H9 (cell line): ENCODE measurements at places on chromosomes 11 and 22.

DNA sequence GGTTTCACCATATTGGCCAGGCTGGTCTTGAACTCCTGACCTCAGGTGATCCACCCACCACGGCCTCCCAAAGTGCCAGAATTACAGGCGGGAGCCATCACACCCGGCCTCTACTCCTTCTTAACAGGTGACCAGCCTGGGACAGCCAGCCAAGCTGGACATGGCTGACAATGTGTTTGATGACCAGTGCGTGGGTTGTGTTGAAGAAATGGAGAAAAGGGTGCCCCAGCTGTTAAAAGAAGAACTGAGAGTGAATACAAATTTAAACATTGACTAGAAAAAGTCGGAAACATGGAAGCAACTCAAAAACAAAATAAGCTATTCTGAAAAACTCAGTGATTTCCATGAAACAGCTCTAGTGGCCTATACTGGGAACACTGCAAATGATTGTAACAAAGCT lies 86.5 kb upstream of the CLPB start:
- DNase-seq: no peak

DNA sequence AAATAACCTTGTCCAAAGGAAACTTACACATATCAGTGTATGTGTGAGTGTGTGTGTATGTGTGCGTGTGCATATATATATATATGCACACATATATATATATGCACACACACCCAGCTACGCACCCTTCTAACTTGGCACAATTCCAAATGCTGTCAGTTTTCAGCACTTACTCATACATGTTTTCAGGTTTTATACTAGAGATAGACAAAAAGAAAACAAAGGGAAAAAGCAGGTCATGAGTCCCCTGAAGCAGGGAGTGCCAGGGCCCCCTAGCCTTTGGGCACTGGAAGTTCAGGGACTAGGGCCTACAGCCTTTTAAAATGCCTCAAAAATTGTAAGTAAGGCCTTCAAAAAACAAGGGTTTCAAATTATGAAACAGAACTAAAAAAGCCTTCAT lies 265.4 kb downstream of the CADM1 start:
- DNase-seq: no peak

- DNase-seq: no peak
Measured at GRCh38 chr11:103499710-103500340, 390.6 kb downstream of the DYNC2H1 start.

DNA sequence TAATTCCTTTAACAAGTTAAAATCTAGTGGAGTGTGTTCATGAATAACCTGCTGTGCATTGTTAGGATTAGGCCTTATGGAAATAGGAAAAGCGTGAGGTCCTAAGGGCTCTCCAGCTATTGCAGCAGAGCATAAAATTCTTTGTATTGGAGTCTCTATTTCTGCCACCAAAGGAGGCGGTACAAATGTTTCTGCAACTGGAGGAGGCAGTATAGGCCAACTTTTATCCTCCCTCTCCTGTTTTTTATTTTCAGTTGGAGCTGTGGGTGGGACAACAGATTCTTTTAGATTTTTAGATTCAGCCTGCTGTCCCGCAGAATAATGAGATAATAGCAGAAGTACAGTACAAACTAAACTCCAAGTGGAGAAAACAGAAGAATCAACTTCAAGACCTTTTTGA lies 26.2 kb downstream of the OR10A6 start:
- no peak for DNase-seq
